ENCODE measurements at places on chromosomes 12 and 14. TPM values are rescaled to one million over a fixed set of nuclear protein-coding genes. Genes with fewer than 3 reads are reported as not detected.

DNA sequence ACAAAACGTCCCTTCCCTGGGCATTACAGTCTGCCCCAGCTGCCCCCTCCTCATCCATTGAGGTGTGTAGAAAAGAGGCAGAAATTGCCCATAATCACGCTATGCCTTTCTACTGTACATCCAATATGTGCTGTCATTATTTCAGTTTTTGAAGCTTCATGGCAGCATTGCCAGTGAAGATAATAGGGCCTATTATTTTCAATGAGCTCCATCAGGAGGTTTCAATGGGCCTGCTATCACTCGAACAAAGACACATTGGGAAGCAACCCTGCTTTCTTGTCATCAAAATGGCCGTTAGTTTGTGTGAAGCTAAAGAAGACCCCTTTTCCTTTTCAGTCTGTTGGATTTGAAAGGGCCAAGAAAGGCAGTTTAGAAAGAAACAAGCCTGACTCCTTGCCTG, 653.8 kb downstream of the NOVA1 start:
- H3K36me3 ChIP-seq = no peaks in the 10 kb centered on the region
- no peak overlapping the region for H3K27ac ChIP-seq
- H3K4me3 ChIP-seq = no peak overlapping the region
- H3K27me3 ChIP-seq = no peaks in the 10 kb centered on the region
- H3K4me1 ChIP-seq = no peaks in the 10 kb centered on the region
- DNase-seq = no peak

GRCh38 chr14:39050389-39050788, 52.6 kb downstream of the SEC23A start:
- H3K27ac ChIP-seq = peak overlapping the region; percentile 53
- no peak for DNase-seq
- peaks cover 72% of the 10 kb centered on the region for H3K36me3 ChIP-seq
- no peak overlapping the region for H3K4me3 ChIP-seq
- peaks cover 5% of the 10 kb centered on the region for H3K4me1 ChIP-seq

GRCh38 chr12:4539167-4539870, 629 bp downstream of the RAD51AP1 start:
- peak overlapping the region; percentile 100 for H3K27ac ChIP-seq
- DNase-seq = no peak
- H3K36me3 ChIP-seq = peaks cover 25% of the 10 kb centered on the region
- H3K4me3 ChIP-seq = peak overlapping the region; percentile 98
- peaks cover 23% of the 10 kb centered on the region for H3K4me1 ChIP-seq

DNA sequence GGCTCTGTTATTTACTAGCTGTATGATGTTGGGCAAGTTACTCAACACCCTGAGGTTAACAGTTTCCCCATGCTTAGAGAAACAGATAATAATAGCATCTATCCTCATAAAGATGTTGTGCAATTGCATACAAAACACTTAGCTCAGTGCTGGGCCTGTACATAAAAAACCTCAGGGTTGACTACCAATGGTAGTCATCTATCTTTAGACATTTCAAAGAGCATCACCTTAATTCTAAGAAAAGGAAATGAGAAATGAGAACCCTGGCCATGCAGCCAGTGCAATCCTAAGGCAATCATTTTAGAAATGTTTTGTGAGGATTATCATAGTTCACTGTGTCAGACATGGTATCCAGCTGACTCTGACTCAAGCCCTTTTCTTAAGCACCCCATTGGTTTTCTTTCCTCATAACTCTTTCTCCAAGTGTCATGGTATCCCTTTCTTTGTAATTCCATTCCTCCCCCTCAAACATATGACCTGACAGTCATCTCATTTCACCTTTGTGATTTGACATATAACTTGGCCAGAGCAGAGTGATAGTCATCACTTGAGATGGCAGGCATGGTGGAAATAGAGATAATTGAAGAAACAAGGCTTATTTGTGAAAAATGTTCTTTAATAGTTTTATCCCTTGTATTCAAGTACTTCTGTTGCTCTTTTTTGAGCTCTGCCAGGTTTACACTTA, 29.5 kb upstream of the OSBPL8 start:
- peak; percentile 5 for DNase-seq
- H3K27ac ChIP-seq = peak overlapping the region; percentile 69
- H3K36me3 ChIP-seq = no peaks in the 10 kb centered on the region
- H3K4me1 ChIP-seq = peaks cover 2% of the 10 kb centered on the region
- no peaks in the 10 kb centered on the region for H3K27me3 ChIP-seq

DNA sequence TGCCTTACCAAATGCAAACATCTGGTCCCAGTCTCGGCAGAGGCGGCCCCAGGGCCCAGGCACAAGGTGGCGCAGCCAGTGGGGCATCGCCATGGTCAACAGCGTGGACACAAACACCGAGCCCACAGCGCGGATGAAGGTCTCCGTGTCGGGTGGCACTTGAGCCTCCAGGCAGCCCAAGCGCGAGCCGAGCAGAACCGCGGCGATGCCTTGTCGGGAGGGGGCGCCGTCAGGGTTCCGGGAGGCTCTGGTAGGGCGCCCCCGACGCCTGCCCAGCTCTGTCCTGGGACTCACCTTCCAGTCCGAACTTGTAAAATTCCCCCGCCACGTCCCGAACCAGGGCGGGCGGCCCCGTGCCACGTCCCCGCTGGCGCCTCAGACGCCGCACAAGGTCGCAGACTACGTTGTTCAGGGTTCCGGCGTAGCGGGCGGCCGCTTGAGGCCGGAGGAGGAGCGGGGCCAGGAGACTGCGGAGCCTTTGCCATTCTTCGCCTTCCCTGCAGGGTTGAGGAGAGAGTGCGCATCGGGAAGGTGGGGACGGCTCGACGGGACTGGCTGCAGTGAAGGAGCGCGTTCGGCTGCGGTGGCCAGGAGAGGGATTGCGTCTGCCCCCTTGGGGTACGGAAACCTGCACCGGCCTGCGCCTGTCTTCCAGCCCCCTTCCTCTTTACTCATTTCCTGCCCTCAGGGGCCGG, 1.7 kb downstream of the CYP27B1 start:
- H3K36me3 ChIP-seq = peaks cover 51% of the 10 kb centered on the region
- peak overlapping the region; percentile 70 for H3K27ac ChIP-seq
- H3K27me3 ChIP-seq = peaks cover 6% of the 10 kb centered on the region
- DNase-seq = peak; percentile 70

DNA sequence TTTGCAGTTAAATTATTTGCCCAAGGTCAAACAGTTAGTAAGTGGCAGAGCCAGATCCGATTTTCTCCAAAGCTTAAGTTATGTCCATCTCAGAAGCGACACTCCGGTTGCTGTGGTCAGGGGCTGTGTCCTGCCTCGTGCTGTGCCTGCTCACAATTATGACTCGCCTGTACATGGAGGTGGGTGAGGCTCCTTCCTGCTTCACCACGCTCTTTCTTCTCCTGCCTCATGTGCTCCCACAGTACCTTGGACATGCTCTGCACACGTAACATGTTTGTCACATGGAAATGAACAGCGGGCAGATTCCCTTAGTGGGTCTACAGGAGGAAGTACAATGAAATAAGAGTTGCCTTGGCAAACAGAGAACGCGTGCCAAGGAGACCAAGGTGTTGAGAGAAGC, 62.2 kb upstream of the CCND2 start:
- H3K27me3 ChIP-seq = no peaks in the 10 kb centered on the region
- H3K36me3 ChIP-seq = no peaks in the 10 kb centered on the region
- no peak overlapping the region for H3K27ac ChIP-seq
- DNase-seq = no peak
- peaks cover 19% of the 10 kb centered on the region for H3K4me1 ChIP-seq

GRCh38 chr14:35299708-35300107, 7.5 kb downstream of the PSMA6 start:
- H3K27me3 ChIP-seq = no peaks in the 10 kb centered on the region
- DNase-seq = no peak
- H3K4me1 ChIP-seq = peaks cover 69% of the 10 kb centered on the region
- H3K27ac ChIP-seq = peak overlapping the region; percentile 77
- H3K36me3 ChIP-seq = peaks cover 43% of the 10 kb centered on the region

- no peak for DNase-seq
- H3K27ac ChIP-seq = no peak overlapping the region
- peaks cover 4% of the 10 kb centered on the region for H3K36me3 ChIP-seq
Observed at GRCh38 chr12:123763093-123763492, 992 bp downstream of the DNAH10 start.

DNA sequence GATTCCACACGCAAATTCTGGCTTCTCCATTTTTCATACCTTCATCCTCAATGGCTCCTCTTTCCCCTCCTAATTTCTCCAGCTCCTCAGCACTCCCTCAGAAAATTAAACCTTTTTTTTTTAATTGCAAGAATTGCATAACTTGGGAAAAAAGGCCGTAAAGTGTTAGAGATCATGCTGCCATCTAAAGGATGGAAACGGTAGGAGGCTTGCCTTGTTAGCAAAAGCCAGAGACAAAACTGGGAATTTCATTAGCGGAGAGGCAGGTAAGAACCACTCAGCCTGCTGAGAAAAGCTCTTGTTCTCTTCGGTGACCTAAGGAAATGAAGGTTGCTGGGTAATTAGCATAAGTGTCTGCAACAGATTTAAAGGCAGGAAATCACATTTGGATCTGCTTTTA, 204.3 kb downstream of the AEBP2 start:
- H3K27ac ChIP-seq = no peak overlapping the region
- no peaks in the 10 kb centered on the region for H3K27me3 ChIP-seq

GRCh38 chr14:58866391-58866790, 228.6 kb downstream of the DACT1 start:
- H3K27ac ChIP-seq = no peak overlapping the region
- H3K4me3 ChIP-seq = no peak overlapping the region
- H3K36me3 ChIP-seq = no peaks in the 10 kb centered on the region
- no peaks in the 10 kb centered on the region for H3K27me3 ChIP-seq
- no peak for DNase-seq

Gene KRT75
- not detected for total RNA-seq

Gene RAD51AP1
- total RNA-seq = 44.7 TPM
